K562 (cell line): ENCODE measurements at places on chromosomes 16 and 17.

DNA sequence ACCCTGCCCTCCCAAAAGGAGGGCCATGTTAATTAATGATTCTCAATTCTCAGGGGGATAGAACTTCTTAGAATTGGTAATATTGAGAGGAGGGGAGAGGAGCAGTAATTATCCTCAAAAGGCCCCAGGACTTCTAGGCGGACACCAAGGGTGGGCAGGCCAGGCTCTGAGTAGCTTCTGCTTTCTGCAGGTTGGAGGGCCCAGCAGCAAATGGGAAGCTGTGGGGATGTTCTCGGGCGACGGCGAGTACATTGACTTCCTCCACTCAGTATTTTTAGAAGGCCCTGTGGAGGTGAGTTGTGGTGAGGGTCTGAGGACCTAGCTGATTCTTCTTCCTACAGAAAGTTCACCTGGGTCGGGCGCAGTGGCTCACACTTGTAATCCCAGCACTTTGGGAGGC lies 57.5 kb downstream of the DNAH2 start:
- no peak for DNase-seq

GRCh38 chr16:20868890-20869289 lies 31.3 kb downstream of the DCUN1D3 start:
- no peak for DNase-seq

GRCh38 chr16:643050-643368 lies 1.4 kb downstream of the MCRIP2 start:
- no peak for DNase-seq

- no peak for DNase-seq
Observed at GRCh38 chr17:64323774-64324173, 60.7 kb upstream of the TEX2 start.

GRCh38 chr17:27458524-27458908 lies 2.3 kb downstream of the KSR1 start:
- DNase-seq = no peak

DNA sequence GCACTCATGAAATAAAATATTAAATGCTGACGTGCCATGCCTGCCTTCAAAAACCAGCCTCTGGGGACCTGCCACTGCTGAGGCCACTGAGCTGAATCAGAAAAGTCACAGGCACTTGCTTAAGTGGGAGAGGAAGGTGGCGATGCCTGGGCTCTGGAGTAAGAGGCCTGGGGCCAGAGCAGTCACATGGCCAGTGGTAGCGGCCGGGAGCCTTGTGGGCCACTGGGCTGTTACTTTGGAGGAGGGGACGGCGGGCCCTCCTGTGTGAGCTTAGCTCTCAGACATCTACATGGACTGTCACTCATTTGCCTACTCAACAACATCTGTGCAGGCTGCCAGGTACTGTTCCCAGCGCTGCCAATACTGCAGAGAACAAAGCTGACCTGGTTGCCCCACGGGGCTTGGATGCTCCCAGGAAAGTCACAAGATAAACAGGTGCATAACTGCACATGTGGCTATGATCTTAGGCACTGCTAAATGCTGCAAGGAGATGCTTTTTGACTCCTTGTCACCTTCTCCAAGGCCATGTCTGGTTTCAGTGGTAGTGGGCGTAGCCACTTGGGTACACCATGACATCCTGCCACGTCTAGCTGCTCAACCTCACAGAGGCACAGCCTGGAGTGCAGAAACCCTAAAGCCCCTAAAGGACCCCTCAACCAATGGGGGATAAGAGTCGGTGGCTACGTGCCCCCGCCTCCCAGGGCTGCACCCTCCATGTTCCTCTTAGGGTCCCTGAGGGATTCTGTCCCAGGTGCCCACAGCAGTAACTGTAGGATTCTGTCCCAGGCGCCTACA lies 11.6 kb downstream of the COTL1 start:
- DNase-seq = no peak

DNA sequence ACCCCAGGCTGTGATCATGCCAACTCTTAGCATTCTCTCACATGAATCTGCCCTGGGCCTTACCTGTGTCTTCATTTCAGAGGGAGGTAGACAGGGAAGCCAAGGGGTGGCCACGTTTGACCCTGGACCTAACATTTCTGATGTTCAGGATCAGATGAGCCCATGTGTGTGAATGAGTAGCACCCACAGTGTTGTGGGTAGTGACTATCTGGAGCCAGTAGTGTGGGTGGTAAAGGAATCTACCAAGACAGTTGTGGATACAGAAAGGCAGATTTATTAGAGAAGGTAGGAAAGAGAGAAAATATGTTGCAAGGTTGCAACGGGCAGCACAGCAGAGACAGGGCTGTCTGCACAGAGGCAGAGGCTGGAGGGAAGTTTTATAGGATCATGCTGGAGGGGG lies 60.5 kb downstream of the TK2 start:
- DNase-seq = no peak

DNA sequence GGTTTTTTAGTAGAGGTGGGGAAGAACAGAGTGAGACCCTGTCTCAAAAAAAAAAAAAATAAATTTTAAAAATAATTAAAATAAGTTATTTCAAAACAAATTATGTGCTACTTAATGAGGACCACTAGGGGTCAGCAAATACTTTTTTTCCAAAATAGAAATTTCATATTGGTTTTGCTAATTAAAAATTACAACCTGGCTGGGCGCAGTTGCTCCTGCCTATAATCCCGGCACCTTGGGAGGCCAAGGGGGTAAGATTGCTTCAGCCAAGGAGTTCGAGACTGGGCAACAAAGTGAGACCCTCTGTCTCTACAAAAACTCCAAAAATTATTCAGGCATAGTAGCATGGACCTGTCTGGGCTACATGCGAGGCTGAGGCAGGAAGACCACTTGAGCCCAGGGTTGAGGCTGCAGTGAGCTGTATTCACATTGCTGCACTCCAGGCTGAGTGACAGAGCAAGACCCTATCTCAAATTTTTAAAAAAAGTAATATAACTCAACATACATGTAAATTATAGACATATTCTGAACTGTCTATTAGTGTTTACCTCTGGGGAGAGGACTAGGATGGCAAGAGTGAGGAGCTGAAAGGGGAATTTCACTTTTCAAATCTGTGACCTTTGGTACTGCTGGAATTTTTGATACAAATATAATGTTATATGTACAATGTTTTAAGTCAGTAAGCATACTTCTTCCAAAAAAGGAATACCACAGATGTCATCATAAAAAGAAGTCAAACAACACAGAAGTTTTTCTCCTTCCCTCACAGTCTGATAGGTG lies 8.1 kb downstream of the MEIOB start:
- no peak for DNase-seq

- DNase-seq = no peak
Observed at GRCh38 chr17:55625521-55625920, 97.1 kb downstream of the TMEM100 start.

DNA sequence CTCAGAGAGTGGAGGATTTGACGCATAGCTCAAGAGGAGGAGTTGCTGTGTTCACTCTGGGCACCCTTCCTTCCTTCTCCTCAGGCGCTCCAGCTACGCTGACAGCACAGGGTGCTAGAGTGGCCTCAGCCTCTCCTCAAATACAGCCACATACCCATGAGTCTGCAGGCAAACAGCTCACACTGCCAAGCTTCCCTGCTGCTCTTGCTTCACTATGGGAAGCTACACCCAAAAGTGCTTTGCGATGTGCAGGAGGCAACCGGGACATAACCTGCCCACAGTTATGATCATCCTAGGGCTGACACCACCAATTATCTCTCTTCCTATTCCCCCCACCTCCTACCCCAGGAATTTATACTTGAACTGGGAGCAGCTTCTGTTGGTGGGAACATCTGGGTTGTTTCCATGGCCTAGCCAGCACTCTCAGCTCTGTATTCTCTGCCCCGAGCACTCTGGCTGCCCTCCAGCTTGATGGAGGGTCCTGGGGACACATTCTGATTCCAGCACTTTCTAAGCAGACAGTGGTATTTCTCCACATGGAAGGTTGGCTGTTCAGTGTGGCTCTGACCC lies 40.3 kb upstream of the SREBF1 start:
- no peak for DNase-seq

GRCh38 chr16:89187770-89188392 lies 12.5 kb downstream of the SLC22A31 start:
- DNase-seq = no peak

DNA sequence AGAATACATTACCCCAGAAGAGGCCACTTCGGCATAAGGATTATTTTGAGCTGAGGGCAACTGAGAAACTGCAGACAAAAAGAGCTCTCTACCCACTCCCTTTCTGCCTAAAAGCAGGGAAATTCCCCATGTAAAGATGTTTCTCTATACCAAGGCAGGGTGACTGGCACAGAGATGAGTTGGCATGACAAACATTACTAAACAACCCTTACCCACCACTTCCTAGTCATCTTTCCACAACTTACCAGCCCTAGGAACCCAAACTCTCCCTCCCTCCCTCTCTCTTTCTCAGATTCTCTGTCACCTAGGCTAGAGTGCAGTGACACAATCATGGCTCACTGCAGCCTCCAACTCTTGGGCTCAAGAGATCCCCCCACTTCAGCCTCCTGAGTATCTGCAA lies 68.6 kb downstream of the EMP2 start:
- no peak for DNase-seq

DNA sequence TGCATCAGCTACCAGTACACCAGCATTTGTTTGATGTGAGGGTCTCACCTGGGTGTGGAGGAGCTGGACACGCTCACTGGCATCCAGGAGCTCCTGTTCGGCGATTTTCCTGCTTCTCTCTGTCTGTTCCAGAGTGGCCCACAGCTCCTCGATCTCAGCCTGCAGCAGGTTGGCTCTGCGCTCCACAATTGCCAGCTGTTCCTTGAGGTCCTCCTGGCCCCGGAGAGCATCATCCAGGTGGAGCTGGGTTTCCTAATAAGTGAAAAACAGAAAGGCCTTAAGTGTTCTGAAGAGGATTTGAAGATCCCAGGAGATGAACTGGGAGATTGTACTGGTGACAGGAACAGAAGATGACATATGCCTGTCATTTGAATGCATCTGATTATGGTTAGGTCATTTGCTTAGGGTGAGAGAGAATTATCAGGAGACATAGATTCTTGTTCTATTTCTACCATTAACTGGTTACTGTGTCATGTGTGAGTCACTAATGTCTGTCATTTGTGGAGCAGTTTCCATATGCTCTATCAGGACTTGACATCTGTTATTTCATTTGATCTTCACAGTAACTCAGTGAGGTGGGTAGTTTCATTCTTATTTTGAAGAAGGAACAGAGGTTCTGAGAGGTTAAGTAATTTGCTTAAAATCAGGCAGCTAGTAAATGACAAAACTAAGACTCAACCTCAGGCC lies 21.5 kb upstream of the MYH13 start:
- DNase-seq = no peak

GRCh38 chr17:13398091-13398490 lies 203.6 kb downstream of the HS3ST3A1 start:
- DNase-seq = no peak

- no peak for DNase-seq
Observed at GRCh38 chr17:63694950-63695773, 4.8 kb downstream of the LIMD2 start.

DNA sequence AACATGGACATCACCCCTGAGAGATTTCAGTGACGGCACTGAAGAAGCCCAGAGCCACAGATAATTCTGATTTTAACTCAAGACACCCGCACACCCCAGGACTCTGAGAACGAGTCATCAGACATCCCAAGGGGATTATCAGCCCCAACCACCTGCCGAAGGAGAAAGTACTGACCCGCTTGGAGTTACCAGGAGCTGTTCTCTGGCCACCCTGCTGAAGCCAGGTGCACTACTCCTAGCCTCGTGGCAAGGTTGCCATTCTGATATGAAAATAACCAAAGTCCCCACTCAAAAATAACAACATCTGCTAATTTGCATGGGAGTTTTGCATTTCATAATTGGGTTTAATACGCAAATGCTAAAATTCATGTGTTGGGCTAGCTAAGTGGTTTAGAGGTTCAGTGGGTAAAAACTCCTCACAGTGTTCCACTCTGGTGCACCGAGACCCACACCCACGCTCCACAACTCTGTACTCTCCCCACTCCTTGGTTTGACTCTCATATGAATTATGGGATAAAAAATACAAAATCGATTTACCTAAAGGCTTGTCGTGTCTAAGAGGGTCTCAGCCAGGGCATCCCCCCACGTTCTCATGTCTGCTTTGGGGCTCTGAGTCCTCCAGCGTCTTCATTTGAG lies 143.0 kb upstream of the NOL11 start:
- no peak for DNase-seq

- DNase-seq = no peak
Observed at GRCh38 chr16:56368545-56368944, 56.8 kb downstream of the AMFR start.

- DNase-seq = no peak
Observed at GRCh38 chr16:9425236-9425635, 333.8 kb downstream of the HAPSTR1 start.

GRCh38 chr16:768428-768827 lies 7.9 kb downstream of the MSLN start:
- no peak for DNase-seq

GRCh38 chr16:59046335-59046734 lies 312.2 kb upstream of the GOT2 start:
- DNase-seq = no peak

- no peak for DNase-seq
Observed at GRCh38 chr17:42519546-42520491, 16.2 kb upstream of the NAGLU start.

DNA sequence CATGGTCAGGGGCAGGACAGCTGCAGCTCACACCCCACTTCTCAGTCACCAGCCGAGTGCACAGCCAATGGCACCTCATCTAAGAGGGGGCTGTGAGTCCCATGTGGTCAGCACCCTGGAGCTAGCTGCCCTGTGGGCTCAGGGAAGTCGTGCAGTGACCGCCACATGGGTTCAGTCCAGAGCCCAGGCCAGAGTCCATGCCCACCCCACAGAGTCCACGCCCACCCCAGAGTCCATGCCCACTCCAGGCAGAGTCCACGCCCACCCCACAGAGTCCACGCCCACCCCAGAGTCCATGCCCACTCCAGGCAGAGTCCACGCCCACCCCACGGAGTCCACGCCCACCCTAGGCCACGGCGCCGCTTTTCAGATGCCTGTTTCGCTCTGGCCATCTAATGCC lies 24.1 kb downstream of the SLC7A5 start:
- DNase-seq = no peak

DNA sequence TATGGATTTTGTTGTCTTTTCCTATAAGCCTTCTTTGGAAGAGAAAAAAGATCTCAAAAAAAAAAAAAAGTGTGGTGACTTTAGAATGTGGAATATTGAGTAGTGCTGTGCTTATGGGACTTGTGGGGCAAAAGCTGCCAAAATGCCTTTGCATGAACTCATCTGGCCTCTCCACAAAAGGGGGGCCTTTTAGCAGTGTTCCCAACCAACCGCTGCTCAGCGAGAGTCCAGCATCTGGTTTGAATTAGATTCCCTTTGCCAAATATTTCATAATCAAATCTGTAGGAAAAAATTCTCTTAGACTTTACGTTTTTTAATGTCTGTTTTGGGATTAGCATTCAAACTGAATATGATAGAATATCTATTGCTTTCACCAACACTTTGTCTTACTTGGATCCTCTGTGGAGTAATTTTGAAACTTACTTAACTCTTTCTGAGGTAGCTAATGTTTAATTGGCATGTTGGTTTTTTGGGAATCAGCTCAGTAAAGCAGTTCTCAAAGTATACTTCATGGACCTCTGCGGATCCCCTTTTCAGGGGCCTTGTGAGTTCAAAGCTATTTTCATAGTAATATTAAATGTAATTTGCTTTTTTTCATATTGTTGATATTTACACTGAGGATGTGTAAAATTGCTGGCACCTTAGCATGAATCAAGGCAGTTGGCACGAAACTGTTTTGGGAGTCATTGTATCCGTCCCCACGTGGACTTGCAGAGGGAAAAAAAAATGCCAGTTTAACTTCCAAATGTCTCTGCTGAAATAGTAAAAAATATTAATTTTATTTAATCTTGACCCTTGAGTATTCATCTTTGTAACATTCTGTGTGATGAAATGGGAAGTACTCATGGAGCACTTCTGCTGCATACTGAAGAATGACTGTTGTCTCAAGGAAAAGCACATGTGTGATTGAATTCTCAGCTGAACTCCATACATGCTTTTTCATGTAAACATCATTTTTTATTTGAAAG lies 34.7 kb upstream of the VPS4A start:
- no peak for DNase-seq
